ENCODE measurements at places on chromosomes 1 and 21.

DNA sequence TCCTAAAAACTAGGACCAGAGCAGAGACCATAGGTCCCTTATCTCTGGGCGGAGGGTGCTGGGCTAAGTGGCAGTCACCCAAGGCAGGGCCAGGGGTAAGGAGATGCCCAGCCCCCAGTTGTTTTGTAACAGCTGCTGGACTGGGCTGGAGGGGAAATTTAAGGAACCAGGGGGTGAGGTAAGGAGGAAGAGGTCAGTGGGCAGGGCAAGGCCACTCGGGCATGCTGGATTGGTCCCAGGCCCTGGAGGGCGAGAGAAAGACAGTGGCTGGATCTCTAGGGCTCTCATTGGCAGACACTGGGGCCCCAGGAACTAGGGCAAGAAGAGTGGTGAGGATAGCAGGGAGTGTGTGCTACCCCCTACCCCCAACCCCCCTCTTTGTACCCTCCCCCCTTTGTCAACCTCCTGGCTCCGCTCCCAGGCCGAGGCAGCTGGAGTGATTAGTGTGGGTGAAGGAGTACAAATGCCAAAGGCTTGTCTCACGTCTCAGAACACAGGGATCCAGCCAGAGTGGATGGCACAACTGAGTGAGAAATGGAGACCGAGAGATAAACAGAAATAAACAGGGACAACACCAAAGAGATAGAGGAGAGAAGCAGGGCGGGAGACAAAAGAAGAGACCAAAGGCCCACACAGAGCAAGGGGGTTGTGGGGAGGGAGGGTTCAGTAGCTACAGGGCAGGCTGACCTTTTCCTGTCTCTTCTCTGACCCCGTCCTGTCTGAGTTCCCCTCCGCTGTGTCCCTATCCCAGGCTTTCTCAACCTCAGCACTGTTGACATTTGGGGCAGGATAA, 20.5 kb upstream of the THRAP3 start:
- DNase-seq = no peak

GRCh38 chr1:12127206-12127810, 39.5 kb upstream of the TNFRSF1B start:
- DNase-seq = no peak

DNA sequence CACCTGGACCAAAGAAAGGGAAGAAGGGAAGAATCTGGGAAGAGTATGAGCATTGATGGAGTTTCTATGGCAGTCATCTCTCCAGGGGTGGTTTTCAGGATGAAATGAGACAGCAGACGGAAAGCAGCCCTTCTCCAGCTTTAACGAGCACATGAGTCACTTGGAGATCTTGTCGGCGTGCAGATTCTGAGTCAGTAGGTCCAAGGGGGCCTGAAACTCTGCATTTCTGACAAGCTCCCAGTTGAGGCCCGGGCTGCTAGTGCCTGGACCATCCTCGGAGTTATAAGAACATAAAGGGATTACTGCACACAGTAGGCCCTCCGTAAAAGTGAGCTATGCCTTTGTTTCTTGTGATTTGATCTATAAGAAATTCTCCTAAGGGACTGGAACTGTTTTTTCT, 17.6 kb downstream of the HSPG2 start:
- DNase-seq = no peak

GRCh38 chr1:200907611-200908097, 13.0 kb downstream of the INAVA start:
- DNase-seq = no peak

DNA sequence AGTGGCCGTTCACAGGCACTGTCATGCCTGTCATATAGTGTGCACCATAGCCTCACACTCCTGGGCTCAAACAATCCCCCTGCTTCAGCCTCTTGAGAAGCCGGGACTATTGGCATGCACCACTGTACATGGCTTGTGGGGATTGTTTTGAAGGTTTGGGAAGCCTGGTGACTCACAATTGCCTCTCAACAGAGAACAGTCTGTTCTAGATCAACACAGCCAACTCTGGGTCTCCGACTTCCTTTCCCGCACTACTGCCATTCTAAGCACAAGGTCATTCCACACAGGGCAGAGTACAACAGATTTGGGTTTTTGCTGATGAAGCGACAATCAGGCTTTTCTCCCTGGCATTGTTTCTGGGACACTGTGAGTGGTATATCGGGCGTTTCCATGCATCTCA, 15.5 kb upstream of the AHCTF1 start:
- DNase-seq = no peak
